ENCODE measurements at places on chromosomes 7 and 10. TPM values are rescaled to one million over a fixed set of nuclear protein-coding genes. Genes with fewer than 3 reads are reported as not detected.

GRCh38 chr10:130236711-130237110 lies 100.5 kb downstream of the GLRX3 start:
- H3K4me3 ChIP-seq = no peak overlapping the region
- H3K27me3 ChIP-seq = no peaks in the 10 kb centered on the region
- no peak overlapping the region for H3K27ac ChIP-seq

GRCh38 chr10:6053816-6054631 lies 8.1 kb downstream of the IL2RA start:
- no peak overlapping the region for H3K4me3 ChIP-seq
- no peak overlapping the region for H3K27ac ChIP-seq
- H3K4me1 ChIP-seq = no peaks in the 10 kb centered on the region
- no peaks in the 10 kb centered on the region for H3K36me3 ChIP-seq
- no peaks in the 10 kb centered on the region for H3K27me3 ChIP-seq

The OPALIN gene
- total RNA-seq = not detected

GRCh38 chr7:55016061-55016745 lies 2.6 kb upstream of the EGFR start:
- H3K27me3 ChIP-seq = no peaks in the 10 kb centered on the region
- H3K27ac ChIP-seq = no peak overlapping the region
- H3K36me3 ChIP-seq = no peaks in the 10 kb centered on the region
- no peak overlapping the region for H3K4me3 ChIP-seq
- no peaks in the 10 kb centered on the region for H3K4me1 ChIP-seq

DNA sequence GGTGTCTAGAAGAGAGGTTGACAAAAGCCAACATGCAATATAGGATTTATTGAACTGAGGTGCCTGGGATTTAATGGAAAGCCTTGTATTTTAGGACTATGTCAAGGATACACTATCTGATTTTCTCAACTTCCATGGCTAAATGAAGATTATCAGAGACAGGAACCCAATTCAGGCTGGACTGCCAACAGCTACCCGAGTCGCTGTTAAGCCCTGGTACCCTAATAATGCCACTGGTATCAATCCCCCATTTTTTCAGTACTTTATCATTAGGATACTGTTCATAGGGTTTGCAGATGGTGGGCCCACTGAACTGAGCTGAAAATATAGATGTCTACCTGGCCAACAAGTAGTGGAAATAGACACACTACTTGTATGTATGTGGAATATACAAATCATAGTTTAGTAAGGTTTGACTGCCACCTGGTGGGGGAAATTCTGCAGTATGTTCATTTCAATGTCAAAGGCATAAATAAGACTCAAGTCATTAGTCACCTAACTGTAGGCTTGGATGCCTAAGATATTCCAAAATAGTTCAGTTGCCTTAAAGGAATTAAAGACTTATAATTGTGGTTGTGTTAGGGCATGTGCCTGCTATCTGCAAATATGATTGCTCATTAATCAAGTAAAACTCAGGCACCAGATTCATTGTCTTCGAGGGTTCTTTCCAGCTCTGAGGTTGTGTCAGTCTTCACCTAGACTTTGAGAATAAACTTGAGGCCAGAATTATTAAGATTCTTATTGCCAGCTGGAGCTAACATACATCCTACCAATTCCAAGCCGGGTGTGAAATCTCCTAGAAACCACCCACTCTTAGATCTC lies 34.1 kb upstream of the NOBOX start:
- H3K4me1 ChIP-seq = no peaks in the 10 kb centered on the region
- no peak overlapping the region for H3K4me3 ChIP-seq
- no peaks in the 10 kb centered on the region for H3K27me3 ChIP-seq
- H3K36me3 ChIP-seq = no peaks in the 10 kb centered on the region

GRCh38 chr7:88018501-88018900 lies 84.5 kb downstream of the ADAM22 start:
- H3K36me3 ChIP-seq = no peaks in the 10 kb centered on the region
- no peaks in the 10 kb centered on the region for H3K27me3 ChIP-seq
- H3K4me3 ChIP-seq = no peak overlapping the region
- no peaks in the 10 kb centered on the region for H3K4me1 ChIP-seq
- H3K27ac ChIP-seq = no peak overlapping the region

The PARP12 gene
- 24.9 TPM for total RNA-seq

DNA sequence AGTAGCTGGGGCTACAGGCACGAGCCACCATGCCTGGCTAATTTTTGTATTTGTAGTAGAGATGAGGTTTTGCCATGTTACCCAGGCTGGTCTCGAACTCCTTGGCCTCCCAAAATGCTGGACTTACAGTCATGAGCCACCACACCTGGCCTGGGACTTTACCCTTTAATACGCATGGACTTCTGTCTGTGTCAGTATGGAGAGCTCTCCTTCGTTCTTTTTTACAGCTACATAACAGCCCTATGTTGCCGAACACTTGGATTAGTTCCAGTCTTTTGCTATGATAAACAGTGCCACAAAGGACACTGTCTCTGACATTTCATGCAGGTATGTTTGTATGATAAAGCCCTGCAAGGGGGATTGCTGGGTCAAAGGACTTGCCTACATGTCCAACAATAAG lies 10.9 kb upstream of the OAT start:
- peaks cover 3% of the 10 kb centered on the region for H3K27me3 ChIP-seq
- H3K4me3 ChIP-seq = no peak overlapping the region
- no peak for DNase-seq
- H3K4me1 ChIP-seq = no peaks in the 10 kb centered on the region

The PSMG3 gene
- 21.3 TPM for total RNA-seq

DNA sequence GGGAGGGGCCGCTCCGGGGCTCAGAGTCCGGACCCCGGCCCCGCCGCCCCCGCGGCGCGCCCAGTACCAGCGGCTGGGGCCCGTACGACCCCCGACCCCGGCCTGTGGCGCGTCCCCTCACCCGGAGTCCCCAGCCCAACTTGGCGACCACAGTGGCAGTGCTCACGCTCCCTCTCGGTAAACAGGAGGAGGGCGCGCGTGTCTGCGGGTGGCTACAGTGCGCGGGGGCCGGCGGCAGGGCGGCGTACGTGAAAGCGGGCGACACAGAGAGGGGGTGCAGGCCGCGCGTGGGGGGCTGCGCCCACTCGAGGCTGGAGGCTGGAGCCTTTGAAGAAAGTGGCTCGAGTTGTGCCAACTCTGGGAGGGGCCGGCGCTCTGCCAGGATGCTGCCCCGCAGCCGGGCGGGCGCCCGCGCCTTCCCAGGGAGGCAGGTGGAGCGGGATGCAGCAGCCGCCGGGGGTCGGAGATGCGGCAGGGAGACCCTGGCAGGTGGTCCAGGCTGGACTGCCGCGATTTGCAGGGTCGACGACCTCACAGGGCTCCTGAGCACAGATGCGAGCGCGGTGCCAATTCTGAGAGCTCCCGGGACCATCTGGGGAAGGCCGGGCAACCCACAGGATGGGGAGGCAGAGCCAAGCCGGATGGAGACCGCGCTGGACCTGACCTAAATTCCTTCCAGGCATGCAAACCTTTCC lies 655 bp downstream of the PTPRE start:
- H3K27ac ChIP-seq = peak overlapping the region; percentile 27
- H3K4me1 ChIP-seq = peaks cover 18% of the 10 kb centered on the region
- no peaks in the 10 kb centered on the region for H3K36me3 ChIP-seq

The CALHM3 gene
- total RNA-seq = not detected

GRCh38 chr10:62890395-62890794 lies 74.2 kb upstream of the EGR2 start:
- H3K27ac ChIP-seq = no peak overlapping the region
- DNase-seq = no peak
- H3K36me3 ChIP-seq = no peaks in the 10 kb centered on the region

GRCh38 chr7:121634356-121634755 lies 238.2 kb upstream of the FAM3C start:
- no peak overlapping the region for H3K27ac ChIP-seq
- no peaks in the 10 kb centered on the region for H3K27me3 ChIP-seq
- H3K36me3 ChIP-seq = no peaks in the 10 kb centered on the region
- no peak for DNase-seq
- no peak overlapping the region for H3K4me3 ChIP-seq
